WTC11 (cell line): ENCODE measurements at places on chromosomes 3 and 15. TPM values are rescaled to one million over a fixed set of nuclear protein-coding genes. Genes with fewer than 3 reads are reported as not detected.

Gene NT5DC2
- total RNA-seq, result 377 to 430 TPM (median 417 TPM) in 3 replicates

GRCh38 chr15:43238671-43239131 lies 17.9 kb upstream of the EPB42 start:
- no peaks in the 10 kb centered on the region for H3K36me3 ChIP-seq
- no peak overlapping the region for H3K4me3 ChIP-seq
- H3K27ac ChIP-seq, result no peak overlapping the region
- no peak for DNase-seq
- no peaks in the 10 kb centered on the region; the same call in 1 of the 2 replicates for H3K27me3 ChIP-seq
- H3K4me1 ChIP-seq, result no peaks in the 10 kb centered on the region

Gene ADAMTSL3
- 1.1 to 1.8 TPM (median 1.7 TPM) in 3 replicates for total RNA-seq

DNA sequence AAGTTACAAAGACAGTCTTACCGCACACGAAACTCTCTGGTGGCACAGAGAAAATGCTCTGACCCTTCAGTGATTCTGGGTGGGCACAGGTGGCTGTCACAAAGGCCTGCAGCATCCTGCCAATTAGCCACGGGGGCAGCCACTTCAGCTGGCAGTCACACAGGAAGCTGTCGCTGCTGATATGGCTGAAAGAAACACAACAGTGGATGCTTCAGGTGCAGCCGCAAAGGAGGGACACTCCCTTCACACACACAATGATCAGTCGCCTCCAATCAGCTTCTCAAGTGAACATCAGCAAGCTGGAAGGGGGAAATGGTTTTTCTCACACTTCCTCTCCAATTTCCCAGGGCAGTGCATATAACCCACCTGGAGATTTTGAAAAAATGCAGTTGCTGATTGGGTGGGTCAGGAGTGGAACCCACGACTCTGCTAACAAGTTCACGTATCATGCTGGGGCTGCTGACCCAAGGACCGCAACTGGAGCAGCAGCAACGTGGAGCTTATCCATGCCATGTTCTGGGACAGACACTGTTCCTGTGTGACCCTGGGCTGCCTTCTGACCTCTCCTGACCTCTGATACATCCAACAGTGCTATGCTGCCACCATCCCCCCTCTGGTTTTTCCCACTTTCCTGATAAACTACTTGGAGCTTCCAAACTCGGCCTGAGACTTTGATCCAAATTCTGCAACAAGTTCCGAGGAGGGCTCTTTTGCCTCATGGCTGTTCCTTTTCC lies 106.6 kb downstream of the LRIG1 start:
- no peaks in the 10 kb centered on the region for H3K27me3 ChIP-seq
- no peak overlapping the region for H3K27ac ChIP-seq
- no peak overlapping the region for H3K4me3 ChIP-seq
- H3K36me3 ChIP-seq, result peaks cover 86% of the 10 kb centered on the region
- no peak for DNase-seq
- peaks cover 14% of the 10 kb centered on the region; the same call in 1 of the 2 replicates for H3K4me1 ChIP-seq

Gene ITIH3
- total RNA-seq, result 0.23 to 0.37 TPM (median 0.25 TPM) in 3 replicates

GRCh38 chr3:100634493-100635272 lies 25.3 kb downstream of the ADGRG7 start:
- no peak for DNase-seq
- H3K36me3 ChIP-seq, result no peaks in the 10 kb centered on the region
- H3K27ac ChIP-seq, result no peak overlapping the region
- H3K4me1 ChIP-seq, result peaks cover 13% of the 10 kb centered on the region
- H3K27me3 ChIP-seq, result no peaks in the 10 kb centered on the region

Gene CNTN3
- 0.14 to 0.17 TPM (median 0.14 TPM) in 3 replicates for total RNA-seq

DNA sequence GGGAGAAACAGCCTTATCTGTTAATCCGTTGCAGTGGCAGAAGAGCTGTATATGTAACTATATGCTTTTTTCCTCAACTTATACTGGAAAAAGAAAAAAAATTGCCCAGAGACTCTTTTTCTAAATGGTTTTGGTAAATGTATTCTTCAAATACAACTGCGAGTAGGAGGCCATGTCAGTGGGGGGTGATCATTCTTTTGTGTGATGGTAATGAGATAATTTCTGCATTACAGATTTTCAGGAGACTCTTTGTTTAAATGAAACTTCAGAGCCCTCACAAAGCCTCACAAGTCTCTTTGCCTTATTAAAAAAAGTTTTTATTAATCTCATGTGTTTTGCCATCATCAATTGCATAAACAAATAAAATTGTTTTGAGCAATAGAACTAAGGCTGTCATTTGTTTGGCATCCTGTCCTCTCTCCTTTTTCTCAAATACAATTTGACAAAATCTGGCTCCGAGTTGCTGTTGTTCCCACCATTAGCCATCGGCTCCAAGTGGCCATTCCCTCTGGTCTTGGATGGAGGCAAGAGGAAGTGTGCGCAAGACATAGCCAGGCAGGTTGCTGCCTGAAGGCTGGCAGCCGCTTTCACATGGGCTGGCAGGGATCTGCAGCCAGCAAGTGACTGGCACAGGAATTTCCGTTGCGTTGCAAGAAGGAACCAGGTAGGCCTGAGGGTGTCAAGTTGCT lies 116.7 kb downstream of the FNDC3B start:
- H3K4me3 ChIP-seq, result peak overlapping the region; percentile 59
- H3K27me3 ChIP-seq, result no peaks in the 10 kb centered on the region
- H3K4me1 ChIP-seq, result peaks cover 96% of the 10 kb centered on the region
- peak; percentile 35 for DNase-seq
- H3K27ac ChIP-seq, result peak overlapping the region; percentile 98
- H3K36me3 ChIP-seq, result no peaks in the 10 kb centered on the region

DNA sequence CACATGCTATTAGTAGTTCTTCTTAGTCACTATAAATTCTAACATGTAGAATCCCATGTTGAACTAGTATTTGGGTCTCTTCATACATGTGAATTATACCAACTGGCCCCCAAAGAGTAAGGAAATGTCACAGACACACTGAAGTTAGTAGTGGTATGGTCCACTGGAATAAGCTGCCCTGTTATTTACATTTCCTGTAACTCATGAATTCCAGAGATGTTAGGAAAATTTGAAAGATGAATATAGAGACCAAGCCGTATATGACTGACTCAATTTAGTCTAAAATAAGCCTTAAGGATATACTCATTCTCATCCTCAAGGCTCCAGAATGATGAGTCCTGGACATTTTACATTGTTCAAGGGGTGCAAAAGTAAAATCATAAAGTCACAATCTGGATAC lies 81.2 kb downstream of the FBXL22 start:
- DNase-seq, result no peak
- H3K27ac ChIP-seq, result no peak overlapping the region
- no peaks in the 10 kb centered on the region for H3K4me1 ChIP-seq
- no peaks in the 10 kb centered on the region for H3K27me3 ChIP-seq

GRCh38 chr3:178284181-178284580 lies 252.1 kb upstream of the KCNMB2 start:
- DNase-seq, result no peak
- no peaks in the 10 kb centered on the region; the same call in 1 of the 2 replicates for H3K27me3 ChIP-seq
- H3K4me1 ChIP-seq, result peaks cover 10% of the 10 kb centered on the region
- no peak overlapping the region for H3K4me3 ChIP-seq

DNA sequence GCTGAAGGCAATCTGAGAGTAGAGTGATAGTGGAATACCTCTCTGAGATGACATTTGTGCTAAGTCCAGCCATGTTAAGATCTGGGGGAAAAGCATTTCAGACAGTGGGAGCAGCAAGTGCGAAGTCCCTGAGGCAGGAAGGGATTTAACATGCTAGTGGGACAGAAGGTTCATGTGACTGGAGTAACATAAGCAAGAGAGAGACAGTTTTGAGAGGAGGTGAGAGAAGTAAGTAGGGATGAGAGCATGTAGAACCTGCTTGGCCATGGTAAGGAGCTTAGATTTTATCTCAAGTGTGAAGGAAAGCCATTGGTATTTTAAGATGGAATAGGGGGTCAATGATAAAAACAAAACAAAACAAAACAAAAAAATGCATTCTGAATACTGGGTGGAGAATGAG lies 358.6 kb upstream of the KCNH8 start:
- no peak for DNase-seq
- H3K36me3 ChIP-seq, result no peaks in the 10 kb centered on the region
- no peaks in the 10 kb centered on the region for H3K27me3 ChIP-seq
- no peak overlapping the region for H3K27ac ChIP-seq
- no peak overlapping the region for H3K4me3 ChIP-seq

DNA sequence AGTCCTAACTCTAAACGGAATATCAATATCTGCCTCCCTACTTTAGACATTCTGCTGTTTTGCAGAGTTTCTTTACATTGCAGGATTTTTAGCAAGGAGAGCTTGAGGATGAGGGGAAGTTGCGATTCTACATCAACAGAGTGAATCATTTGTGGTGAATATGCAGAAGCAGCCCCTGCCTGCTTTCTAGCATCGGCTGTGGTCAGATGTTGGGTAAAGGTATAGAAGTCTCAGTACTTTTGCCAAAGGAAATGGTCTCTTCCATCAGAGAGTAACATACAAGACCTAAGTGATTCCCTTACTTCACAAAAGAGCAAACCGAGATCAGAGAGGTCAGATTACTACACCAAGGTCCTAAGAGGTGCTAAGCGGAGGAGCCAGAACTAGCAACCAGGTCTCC lies 15.2 kb downstream of the ST3GAL6 start:
- 0 out of 2 replicates have a peak, but pooled peaks cover 3% of the 10 kb centered on the region for H3K36me3 ChIP-seq
- H3K4me1 ChIP-seq, result peaks cover 4% of the 10 kb centered on the region; the same call in 1 of the 2 replicates
- no peak overlapping the region for H3K4me3 ChIP-seq
- DNase-seq, result no peak

- no peak for DNase-seq
- H3K36me3 ChIP-seq, result peaks cover 52% of the 10 kb centered on the region
- H3K4me1 ChIP-seq, result peaks cover 16% of the 10 kb centered on the region
- H3K27me3 ChIP-seq, result no peaks in the 10 kb centered on the region
- no peak overlapping the region for H3K4me3 ChIP-seq
Observed at GRCh38 chr3:48682786-48683185, 2.9 kb downstream of the NCKIPSD start.

DNA sequence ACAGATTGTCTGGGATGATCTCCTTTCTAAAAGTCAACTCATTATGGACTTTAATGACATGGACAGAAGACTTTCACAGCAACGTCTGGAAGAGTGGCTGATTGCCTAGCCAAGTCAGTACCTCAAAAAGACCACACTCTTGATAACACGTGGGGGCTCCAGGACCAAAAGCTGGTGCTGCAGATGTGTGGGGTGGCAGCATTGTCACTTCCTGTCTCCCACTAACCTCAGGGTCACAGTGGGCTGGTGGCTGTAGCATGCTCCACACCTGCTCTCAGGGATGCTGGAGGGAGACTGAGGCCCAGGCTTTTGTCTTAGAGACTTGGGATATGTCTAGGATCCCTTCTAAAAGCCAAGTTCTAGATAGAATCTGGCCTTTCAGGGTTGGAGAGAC lies 118.1 kb downstream of the APBA2 start:
- DNase-seq, result no peak
- H3K27me3 ChIP-seq, result no peaks in the 10 kb centered on the region
- no peaks in the 10 kb centered on the region for H3K4me1 ChIP-seq
- H3K4me3 ChIP-seq, result no peak overlapping the region
- H3K36me3 ChIP-seq, result peaks cover 6% of the 10 kb centered on the region

GRCh38 chr3:144989807-144990206 lies 1018.2 kb downstream of the DIPK2A start:
- H3K4me3 ChIP-seq, result no peak overlapping the region
- no peak overlapping the region for H3K27ac ChIP-seq
- DNase-seq, result no peak
- H3K36me3 ChIP-seq, result peaks cover 5% of the 10 kb centered on the region
- H3K4me1 ChIP-seq, result peaks cover 7% of the 10 kb centered on the region
- no peaks in the 10 kb centered on the region for H3K27me3 ChIP-seq

Gene AP3B2
- 15.2 to 17.7 TPM (median 17.5 TPM) in 3 replicates for total RNA-seq

Gene C3orf22
- total RNA-seq, result not detected in 3 replicates

Gene MYZAP
- 0.60 to 0.73 TPM (median 0.68 TPM) in 3 replicates for total RNA-seq

- no peak overlapping the region for H3K27ac ChIP-seq
- no peak for DNase-seq
- no peaks in the 10 kb centered on the region for H3K36me3 ChIP-seq
- H3K27me3 ChIP-seq, result peaks cover 20% of the 10 kb centered on the region
- peaks cover 9% of the 10 kb centered on the region for H3K4me1 ChIP-seq
Observed at GRCh38 chr3:16460886-16461285, 52.6 kb downstream of the RFTN1 start.

Gene GPR62
- 0.24 to 0.55 TPM (median 0.46 TPM) in 3 replicates for total RNA-seq

Gene ALS2CL
- 10.2 to 12.6 TPM (median 11.5 TPM) in 3 replicates for total RNA-seq

- peaks cover 3% of the 10 kb centered on the region for H3K27me3 ChIP-seq
- DNase-seq, result peak; percentile 81
- no peak overlapping the region for H3K27ac ChIP-seq
- H3K4me1 ChIP-seq, result peaks cover 20% of the 10 kb centered on the region
- no peak overlapping the region for H3K4me3 ChIP-seq
Observed at GRCh38 chr15:55789066-55789660, 46.2 kb upstream of the PRTG start.

GRCh38 chr3:123785602-123786001 lies 98.5 kb downstream of the MYLK start:
- no peak overlapping the region for H3K27ac ChIP-seq
- no peak for DNase-seq
- H3K36me3 ChIP-seq, result no peaks in the 10 kb centered on the region
- H3K4me1 ChIP-seq, result peaks cover 17% of the 10 kb centered on the region
- H3K4me3 ChIP-seq, result no peak overlapping the region

GRCh38 chr3:46539443-46540005 lies 26.6 kb downstream of the LRRC2 start:
- H3K4me3 ChIP-seq, result no peak overlapping the region
- H3K27me3 ChIP-seq, result no peaks in the 10 kb centered on the region
- H3K4me1 ChIP-seq, result peaks cover 52% of the 10 kb centered on the region
- peaks cover 2% of the 10 kb centered on the region; the same call in 1 of the 2 replicates for H3K36me3 ChIP-seq
- H3K27ac ChIP-seq, result peak overlapping the region; percentile 49; the same call in 1 of the 2 replicates

DNA sequence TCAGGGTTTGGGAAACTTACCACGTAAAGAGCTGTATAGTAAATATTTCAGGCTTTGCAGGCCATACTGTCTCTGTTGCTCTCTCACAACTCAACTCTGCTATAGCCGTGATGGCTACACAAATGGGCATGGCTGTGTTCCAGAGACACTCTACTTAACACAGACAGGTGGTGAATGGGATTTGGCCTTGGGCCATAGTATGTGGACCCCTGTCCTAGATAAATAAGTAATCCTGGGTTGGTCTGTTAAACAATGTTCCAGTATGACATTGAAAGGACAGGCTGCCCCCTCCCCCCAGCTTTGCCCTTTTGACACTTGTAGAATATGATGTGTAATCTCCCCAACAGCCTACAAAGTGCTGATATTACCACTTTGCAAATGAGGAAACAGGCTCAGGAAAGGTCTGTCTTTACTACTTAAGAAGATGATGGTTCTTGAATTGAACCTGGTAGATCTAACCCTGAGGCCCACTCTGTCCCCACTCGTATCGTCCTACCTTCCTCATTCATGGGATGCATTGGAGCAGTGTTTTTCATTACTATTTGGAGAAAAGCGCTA lies 38.4 kb downstream of the SLCO3A1 start:
- no peaks in the 10 kb centered on the region for H3K27me3 ChIP-seq
- H3K27ac ChIP-seq, result no peak overlapping the region
- H3K4me1 ChIP-seq, result peaks cover 32% of the 10 kb centered on the region
- no peak for DNase-seq
- H3K4me3 ChIP-seq, result no peak overlapping the region

GRCh38 chr3:66712210-66712609 lies 211.4 kb upstream of the LRIG1 start:
- H3K27me3 ChIP-seq, result peaks cover 8% of the 10 kb centered on the region
- DNase-seq, result no peak
- H3K4me3 ChIP-seq, result no peak overlapping the region
- H3K36me3 ChIP-seq, result no peaks in the 10 kb centered on the region
- no peak overlapping the region for H3K27ac ChIP-seq

Gene CSPG5
- 3.3 to 4.4 TPM (median 3.7 TPM) in 3 replicates for total RNA-seq

Gene MYLK
- total RNA-seq, result 10.4 to 11.0 TPM (median 10.8 TPM) in 3 replicates

Gene PTH1R
- total RNA-seq, result 4.0 to 12.0 TPM (median 5.6 TPM) in 3 replicates

GRCh38 chr15:75104804-75105557 lies 81.6 kb downstream of the PPCDC start:
- DNase-seq, result no peak
- no peaks in the 10 kb centered on the region for H3K36me3 ChIP-seq
- H3K4me1 ChIP-seq, result no peaks in the 10 kb centered on the region
- no peak overlapping the region for H3K4me3 ChIP-seq
- H3K27ac ChIP-seq, result no peak overlapping the region
